CD14-positive monocyte (primary cell): ENCODE measurements at places on chromosomes 5 and 9. TPM values are rescaled to one million over a fixed set of nuclear protein-coding genes. Genes with fewer than 3 reads are reported as not detected.
A peak's percentile ranks its signal among the peaks of the same experiment; 100 is the strongest.

TBC1D9B gene
- polyA plus RNA-seq, result 110 and 116 TPM in 2 replicates

- no peaks in the 10 kb centered on the region for H3K27me3 ChIP-seq
- H3K27ac ChIP-seq, result no peak overlapping the region
- no peaks in the 10 kb centered on the region for H3K36me3 ChIP-seq
- H3K4me3 ChIP-seq, result no peak overlapping the region
Observed at GRCh38 chr5:80369521-80369920, 38.3 kb upstream of the ZFYVE16 start.

DNA sequence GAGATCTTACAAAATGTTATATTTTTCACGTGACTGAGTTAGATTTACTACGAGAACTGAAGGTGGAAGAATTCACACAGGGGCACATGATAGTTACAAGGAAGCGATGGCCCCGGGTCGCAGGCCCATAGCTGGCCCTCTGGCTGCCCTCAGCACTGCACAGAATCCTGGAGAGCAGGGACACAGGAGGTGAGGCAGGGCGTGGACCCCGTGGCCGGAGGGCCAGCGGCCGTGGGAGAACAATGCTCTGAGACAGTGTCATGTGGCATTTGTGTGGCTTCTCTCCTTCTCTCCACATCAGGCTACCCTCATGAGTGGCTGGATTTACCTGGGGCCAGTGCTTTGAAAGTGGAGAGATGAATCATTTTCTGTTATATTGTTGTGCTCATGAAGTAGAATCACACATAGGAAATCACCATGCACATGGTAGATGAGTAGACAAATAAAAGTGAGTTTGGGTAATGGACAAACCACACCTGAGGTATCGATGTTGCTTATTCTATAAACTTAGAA lies 89.5 kb downstream of the ICE1 start:
- H3K4me1 ChIP-seq, result no peaks in the 10 kb centered on the region
- H3K27me3 ChIP-seq, result no peaks in the 10 kb centered on the region
- no peak overlapping the region for H3K4me3 ChIP-seq
- no peak overlapping the region for H3K27ac ChIP-seq

DNA sequence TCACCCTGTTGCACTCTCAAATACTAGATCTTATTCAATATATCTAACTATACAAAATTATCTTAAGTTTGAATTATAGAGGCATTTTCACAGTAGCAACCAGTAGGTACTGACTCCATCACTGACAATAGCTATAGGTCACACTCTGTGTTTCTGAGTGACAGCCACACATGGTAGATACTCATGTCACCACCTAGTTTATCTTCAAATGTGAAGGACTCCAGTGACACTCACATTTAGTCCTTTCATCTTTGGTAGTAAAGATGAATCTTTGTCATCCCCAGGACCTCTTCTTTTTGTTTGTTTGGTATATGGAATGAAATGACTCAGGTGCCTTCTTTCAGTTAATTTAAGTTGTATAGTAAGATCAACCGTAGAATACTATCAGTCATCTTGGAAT lies 102.5 kb upstream of the DHFR start:
- H3K36me3 ChIP-seq, result peaks cover 51% of the 10 kb centered on the region
- H3K4me1 ChIP-seq, result no peaks in the 10 kb centered on the region
- H3K27ac ChIP-seq, result no peak overlapping the region
- no peak for DNase-seq

GRCh38 chr5:112584781-112585180 lies 152.9 kb upstream of the APC start:
- no peaks in the 10 kb centered on the region for H3K27me3 ChIP-seq
- no peak overlapping the region for H3K27ac ChIP-seq
- no peak for DNase-seq
- H3K4me1 ChIP-seq, result no peaks in the 10 kb centered on the region

DNA sequence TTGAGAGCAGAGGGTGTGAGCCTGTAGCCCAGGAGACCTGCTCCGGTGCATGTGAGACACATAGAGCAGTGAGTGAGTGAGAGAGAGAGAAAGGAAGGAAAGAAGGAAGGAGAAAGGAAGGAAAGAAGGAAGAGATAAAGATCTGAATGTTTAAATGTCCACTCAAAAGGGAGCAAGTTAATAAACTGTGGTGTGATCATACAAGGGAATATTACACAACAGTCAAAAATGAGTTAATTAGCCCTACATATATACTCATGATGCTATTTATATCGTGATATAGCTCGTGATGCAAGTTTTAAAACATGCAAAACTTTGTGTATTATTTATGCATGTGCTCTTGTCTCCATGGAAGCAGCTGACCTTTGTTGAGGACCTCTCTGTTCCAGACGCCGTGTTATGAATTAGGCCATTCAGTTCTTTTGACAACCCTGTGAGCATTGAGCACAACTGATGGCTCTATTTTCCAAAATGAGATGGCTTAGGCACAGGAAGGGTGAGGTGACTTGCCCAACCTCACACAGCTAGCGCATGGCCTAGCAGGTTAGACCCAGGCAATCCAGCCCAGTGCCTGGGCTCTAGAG lies 70.6 kb downstream of the HMCN2 start:
- no peak overlapping the region for H3K27ac ChIP-seq
- H3K36me3 ChIP-seq, result no peaks in the 10 kb centered on the region
- no peaks in the 10 kb centered on the region for H3K4me1 ChIP-seq
- no peak overlapping the region for H3K4me3 ChIP-seq
- no peaks in the 10 kb centered on the region for H3K27me3 ChIP-seq

- no peak overlapping the region for H3K27ac ChIP-seq
- peak overlapping the region; percentile 66 for H3K4me3 ChIP-seq
- DNase-seq, result no peak
- H3K4me1 ChIP-seq, result peaks cover 9% of the 10 kb centered on the region
- H3K27me3 ChIP-seq, result peaks cover under 1% of the 10 kb centered on the region
- H3K36me3 ChIP-seq, result no peaks in the 10 kb centered on the region
Observed at GRCh38 chr9:37471942-37472684, 6.9 kb upstream of the ZBTB5 start.
